ENCODE measurements at places on chromosomes 2 and 18.

DNA sequence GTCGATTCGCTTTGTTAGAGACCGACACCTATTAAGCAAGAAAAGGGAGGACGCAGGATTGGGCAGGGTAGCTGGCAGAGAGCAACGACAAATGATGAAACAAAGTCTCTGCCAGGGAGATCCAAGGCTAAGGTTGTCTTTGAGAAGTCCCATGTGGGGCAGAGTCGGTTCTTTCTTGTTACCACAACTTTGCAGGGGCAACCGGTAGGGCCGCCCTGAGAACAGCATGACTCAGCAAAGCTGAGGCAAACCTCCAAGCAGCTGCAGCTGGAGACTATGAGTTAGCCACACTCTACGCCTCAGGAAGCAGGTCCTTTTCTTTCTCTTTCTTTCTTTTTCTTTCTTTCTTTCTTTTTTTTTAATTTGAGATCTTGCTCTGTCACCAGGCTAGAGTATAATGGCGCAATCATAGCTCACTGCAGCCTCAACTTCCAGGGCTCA lies 452.3 kb upstream of the ID2 start:
- peak; percentile 7 for DNase-seq

GRCh38 chr2:130839011-130839780 lies 2.5 kb downstream of the ARHGEF4 start:
- DNase-seq = no peak

DNA sequence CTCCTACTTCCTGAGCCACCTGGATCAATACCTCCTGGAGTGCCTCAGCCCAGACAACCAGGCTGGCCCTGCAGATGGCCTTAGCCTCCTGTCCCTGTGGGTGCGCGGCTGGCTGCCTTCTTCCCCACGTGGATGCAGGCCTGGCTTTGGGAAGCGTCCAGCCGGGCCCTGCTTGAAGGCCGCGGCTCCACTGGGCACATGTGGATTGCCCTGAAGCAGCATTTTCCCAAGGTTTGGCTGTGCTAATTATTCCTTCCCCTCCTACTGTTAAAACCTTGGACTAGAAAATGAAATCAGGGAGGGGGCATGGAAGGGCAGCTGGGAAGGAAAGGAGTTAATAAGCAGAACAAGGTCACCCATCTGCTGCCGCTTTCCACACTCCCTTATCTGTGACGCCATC lies 143.0 kb upstream of the GATA6 start:
- no peak for DNase-seq

GRCh38 chr2:218082586-218083351 lies 13.7 kb downstream of the RUFY4 start:
- DNase-seq = no peak

- DNase-seq = no peak
Observed at GRCh38 chr2:145792745-145793144, 1272.8 kb upstream of the ZEB2 start.

GRCh38 chr2:126329173-126329572 lies 326.8 kb upstream of the GYPC start:
- no peak for DNase-seq

DNA sequence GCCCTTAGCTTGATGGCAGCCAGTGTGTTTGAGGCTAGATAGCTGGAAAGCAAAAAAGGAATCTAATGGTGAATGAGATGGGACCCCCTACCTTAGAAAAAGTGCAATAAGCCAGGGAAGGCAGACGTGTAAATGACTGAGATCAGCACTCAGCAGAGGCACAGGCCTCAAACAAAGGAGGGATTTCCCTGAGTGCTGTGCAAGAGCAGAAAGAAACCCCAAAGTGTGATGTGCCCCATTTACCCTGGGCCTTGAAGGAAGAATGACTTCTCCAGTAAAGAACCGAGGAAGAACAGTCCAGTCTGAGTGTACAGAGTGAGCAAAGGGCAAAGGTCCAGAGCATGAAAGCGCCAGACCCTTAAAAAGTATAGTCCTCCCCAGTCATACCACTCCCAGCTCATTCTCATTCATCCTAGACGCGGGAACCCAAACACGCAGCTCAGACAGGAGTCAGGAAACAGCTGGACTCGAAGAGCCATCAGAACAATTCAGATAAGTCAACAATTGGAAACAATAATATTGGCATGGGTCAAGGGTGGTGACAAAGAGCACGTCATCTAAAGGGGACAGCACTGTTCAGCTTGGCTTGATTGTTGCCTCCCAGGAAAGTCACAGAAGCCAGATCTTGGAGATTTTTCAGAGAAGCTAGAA lies 121.7 kb downstream of the INO80D start:
- DNase-seq = no peak

- DNase-seq = no peak
Observed at GRCh38 chr2:165833156-165833555, 39.1 kb upstream of the GALNT3 start.

GRCh38 chr2:69353360-69353759 lies 33.7 kb downstream of the GFPT1 start:
- DNase-seq = no peak

- DNase-seq = no peak
Observed at GRCh38 chr2:222264791-222265320, 33.9 kb downstream of the PAX3 start.

- DNase-seq = no peak
Observed at GRCh38 chr18:72412927-72413326, 131.2 kb downstream of the CBLN2 start.

GRCh38 chr2:64698177-64698643 lies 44.5 kb upstream of the SERTAD2 start:
- no peak for DNase-seq

DNA sequence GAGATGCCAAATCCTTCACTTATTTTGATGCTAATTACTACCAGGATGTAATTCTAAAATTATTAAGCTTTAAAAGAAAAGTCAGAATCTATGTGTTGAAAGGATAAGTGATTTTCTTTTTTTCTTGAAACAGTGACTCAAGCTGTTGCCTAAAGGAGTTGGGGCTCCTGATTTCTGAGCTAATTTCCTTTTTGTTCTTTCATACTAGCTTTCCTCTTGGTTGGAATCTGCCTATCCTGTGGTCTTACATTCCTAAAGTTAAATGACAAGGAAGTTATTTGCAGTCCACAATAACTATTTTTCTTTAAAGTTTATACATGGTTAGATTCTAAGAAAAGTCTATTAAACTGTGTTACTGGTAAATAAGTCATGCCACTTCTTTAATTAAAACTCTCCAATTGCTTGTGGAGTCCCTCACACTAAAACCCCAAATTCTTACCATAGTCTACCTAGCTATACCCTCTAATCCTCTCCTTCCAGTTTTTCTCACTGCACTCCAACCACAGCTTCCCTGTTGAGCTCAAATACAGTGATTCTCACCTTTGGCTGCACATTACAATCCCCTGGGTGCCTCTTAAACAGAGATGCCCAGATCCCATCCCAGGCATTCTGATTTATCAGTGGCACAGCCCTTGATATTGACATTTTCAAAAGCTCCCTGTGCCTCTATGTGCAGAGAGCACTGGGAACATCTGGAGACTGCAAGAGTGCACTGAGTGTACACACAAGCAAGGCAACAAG lies 63.3 kb upstream of the EFEMP1 start:
- no peak for DNase-seq

- DNase-seq = no peak
Observed at GRCh38 chr2:179268277-179268925, 3.8 kb upstream of the SESTD1 start.

DNA sequence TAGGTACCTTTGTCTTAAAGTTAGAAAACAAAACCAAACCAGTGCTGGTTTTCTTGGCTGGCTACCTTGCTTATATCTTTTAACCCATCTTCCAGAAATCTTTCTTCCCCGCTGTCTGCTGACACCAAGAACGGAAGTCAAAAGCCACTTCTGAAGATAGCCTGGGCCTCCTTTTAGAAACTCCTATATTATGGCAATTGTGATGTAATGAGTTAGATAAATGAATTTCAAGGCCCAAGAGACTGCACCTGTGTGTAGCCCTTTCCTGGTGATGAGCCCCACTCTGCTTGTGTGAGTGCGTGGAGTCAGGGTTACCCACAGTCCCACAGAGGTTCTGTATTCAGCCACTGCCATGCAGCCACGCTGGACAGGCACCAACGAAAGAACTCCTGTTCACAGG lies 60.7 kb downstream of the ARMC9 start:
- no peak for DNase-seq

DNA sequence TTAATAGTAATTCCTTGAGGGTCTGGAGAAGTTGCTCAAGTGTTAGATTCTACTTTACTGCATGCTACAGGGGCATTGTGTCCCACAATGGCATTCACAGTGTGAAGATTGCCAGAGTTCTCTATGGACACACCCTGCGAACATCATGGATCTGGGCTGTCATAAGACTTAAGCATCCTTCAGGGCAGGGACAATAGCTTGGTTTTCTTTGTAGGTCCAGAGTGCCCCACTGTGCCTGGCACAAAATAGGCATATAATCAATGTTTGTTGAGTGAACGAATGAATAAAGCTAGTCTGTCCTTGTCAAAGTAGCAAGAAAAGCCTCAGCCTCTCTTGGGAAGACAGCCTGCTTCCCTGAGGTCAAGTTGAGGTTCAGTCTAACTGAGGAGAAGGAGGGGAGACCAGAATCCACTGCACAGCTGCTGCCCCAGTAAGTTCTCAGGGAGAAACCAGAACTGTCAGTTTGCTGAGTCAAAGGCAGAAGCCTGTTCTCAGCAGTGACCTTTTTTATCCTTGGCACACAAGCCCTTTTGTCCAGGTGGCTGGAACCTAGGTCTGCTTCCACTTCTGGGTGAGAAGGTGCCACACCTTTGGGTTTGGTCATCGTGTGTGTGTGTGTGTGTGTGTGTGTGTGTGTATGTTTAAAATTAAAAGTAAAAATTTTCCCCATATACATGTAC lies 15.0 kb downstream of the INPP4A start:
- DNase-seq = no peak

DNA sequence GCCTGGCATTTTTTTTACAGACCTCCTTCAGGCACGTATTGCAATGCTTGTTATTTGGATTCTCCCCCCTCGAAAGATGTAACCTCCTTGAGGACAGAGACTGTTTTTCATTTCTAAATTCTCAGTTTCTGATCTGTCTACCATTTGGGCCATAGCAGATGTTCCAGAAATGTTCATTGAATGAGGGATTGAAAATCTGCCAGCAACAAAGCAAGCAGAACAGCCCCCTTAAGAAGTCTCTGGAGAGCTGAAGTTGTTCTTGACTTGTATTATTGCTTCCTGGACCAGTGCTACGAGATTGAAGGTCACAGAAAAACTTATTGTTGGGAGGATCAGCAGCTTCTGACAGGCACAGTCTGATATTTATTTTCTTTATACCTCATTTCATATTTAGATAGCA lies 355.5 kb downstream of the EPHA4 start:
- DNase-seq = no peak

DNA sequence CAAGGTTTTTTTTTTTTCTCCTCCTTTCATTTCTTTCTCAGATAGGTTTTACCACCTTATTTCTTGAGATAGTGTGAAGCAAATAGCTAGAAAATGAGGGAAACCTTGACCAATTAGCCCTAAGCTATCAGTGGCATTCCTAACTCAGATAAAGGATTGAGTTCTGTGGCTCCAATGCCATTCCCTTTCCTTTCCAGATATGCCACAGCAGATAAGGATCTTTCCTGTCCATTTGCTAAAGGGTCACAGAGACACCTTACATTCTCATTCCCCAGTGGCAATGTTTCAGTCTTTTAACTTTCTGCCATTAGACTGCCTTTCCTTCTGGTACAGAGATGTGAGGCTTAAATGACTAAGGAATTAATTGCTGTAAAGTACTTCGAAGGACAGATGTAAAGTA lies 81.7 kb downstream of the MGAT5 start:
- no peak for DNase-seq

- no peak for DNase-seq
Observed at GRCh38 chr2:191001032-191001431, 12.9 kb downstream of the STAT1 start.

GRCh38 chr2:31937741-31938140 lies 73.1 kb downstream of the MEMO1 start:
- no peak for DNase-seq

DNA sequence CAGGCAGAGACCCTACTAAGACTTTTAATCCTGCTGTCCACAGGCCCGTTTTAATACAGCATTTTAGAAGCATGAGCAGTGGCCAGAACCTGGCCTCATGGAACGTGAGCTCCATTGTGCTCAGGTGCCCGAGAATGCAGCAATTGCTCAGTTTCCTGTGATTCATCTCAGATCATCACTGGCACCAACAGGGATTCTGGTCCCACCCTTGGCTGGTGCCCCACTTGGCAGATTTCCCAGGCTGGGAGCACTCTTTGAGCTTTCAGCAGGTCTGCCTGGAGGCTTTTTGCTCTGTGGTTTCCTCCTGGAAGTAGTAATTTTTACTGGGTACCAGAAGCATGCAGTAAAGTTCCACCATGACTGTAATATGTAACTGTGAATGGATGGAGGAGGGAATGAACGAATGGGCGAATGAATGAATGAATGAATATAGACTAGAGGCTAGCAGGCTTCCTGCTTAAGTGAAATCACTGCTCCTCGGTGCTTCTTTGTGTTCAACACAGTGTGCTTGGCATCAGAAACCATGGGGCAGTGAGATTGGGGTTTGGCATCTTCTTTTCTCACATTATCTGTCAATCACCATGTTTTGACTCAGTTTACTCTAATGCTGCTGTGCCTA lies 312.9 kb downstream of the PRKCE start:
- no peak for DNase-seq

DNA sequence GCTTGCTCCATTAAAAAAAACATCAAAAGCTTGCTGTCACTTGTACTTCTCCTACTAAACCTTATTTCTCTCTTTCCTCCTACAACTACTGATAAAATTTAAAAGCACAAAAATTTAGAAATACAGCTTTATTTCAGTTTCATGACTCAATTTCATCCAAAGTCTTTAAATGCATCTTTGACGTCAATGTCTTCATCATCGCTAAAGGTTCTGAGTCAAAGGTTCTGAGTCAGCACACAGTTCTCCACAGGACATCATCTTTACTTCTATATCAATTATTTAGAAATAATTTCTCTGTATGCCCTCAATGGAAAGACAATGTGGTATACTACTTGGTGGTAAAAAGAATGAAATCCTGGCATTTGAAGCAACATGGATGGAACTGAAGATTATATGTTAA lies 163.9 kb upstream of the DNMT3A start:
- DNase-seq = no peak

DNA sequence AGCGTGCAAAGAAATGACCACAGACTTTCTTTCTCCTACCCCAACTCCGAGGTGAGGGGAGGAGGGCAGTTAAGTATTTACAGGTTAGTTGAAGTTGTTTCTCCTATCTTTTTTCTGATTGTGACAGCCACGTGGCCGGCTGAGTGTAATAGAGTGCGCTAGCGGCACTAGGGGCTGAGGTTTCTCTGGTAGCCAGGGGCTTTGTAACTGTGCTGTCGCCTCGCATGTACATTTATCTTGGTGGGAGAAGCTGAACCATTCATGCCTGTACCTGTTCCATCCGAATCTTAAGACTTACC lies 214.1 kb upstream of the STON1 start:
- peak; percentile 19 for DNase-seq

GRCh38 chr2:10501980-10502802 lies 54.1 kb upstream of the ODC1 start:
- DNase-seq = no peak

GRCh38 chr2:173511357-173511756 lies 156.7 kb downstream of the CDCA7 start:
- DNase-seq = no peak

- DNase-seq = no peak
Observed at GRCh38 chr18:74171910-74172606, 23.7 kb downstream of the TIMM21 start.

All from activated CD4-positive, alpha-beta T cell treated with anti-CD3 and anti-CD28 coated beads, Interleukin-2, amount 50 U/mL, for 4 hours (primary cell).